SK-MEL-5 (cell line): ENCODE measurements at places on chromosomes 7 and 10. TPM values are rescaled to one million over a fixed set of nuclear protein-coding genes. Genes with fewer than 3 reads are reported as not detected.

MUC12 gene
- not detected in 2 replicates for total RNA-seq

GRCh38 chr10:97016728-97017473 is 168.9 kb downstream of the SLIT1 start:
- DNase-seq, result no peak

DNA sequence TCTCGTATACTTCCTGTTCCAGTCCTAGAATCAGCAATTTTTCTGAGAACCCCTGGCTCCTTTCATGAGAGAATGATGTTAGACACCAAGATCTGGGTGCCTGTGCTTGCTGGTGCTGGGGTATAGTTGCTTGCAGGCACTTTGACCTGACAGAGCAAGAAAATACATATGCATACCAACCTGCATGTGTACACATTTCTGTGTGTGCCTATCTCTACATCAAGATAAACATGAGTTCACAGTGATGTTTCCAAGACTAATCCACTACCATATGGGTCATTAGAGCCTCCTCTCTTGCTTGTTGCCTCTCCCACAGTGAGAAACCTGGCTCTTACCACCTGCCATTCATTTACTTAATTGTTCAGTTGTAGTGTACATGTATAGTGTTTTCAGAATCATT is 229.1 kb upstream of the IGFBP3 start:
- DNase-seq, result no peak

SCD gene
- 867 and 870 TPM in 2 replicates for total RNA-seq

DNA sequence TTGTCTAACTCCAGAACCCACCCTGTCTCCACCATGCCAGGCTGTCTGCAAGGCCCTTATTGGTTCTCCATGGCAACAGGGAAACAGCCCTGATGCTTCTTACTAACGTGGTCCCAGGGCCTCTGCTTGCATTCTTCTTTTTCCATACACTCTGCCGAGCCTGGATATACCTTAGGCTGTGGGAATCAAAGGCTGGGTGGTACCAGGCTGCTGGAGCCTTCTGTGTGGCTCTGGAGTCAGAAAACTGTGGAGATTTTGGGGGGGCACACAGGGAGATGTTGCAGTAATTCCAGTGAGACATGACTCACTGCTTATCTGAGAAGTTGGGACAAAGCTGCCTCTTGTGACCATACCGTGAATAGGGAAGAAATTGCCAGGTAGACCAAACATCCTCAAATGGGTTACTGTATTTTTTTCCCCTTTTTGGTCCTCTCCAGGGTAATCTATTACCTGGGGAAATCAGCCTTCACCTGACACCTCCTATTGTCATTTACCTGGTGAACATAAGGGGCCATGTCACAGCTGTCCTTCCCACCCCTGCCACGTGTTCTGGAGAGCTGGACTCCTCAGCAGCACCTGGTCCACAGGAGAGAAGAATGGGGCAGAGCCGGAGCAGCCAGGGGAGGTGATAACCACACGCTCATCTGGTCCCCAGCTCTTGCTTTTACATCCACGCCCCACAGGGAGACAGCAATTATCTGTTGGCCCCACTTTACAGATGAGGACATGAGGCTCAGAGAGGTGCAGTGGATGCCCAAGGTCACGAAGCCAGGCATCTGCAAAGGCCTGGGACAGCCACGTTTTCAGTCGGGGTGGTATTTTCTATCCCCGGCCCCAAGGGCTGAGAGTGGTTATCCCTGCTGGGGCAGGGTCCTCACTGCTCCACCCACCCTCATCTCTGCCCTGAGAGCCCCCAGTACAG is 4.6 kb downstream of the CHST3 start:
- no peak for DNase-seq

GRCh38 chr7:130421684-130422083 is 19.1 kb downstream of the CEP41 start:
- DNase-seq, result peak; percentile 50

GRCh38 chr7:90931986-90932916 is 332.0 kb upstream of the FZD1 start:
- DNase-seq, result no peak

FGF8 gene
- 0.69 TPM in 1 of 2 replicates, not detected in the other for total RNA-seq

PIK3AP1 gene
- total RNA-seq, result 0.13 and 0.32 TPM in 2 replicates

EPHA1 gene
- total RNA-seq, result not detected in 2 replicates

GRCh38 chr7:156829669-156830336 is 63.2 kb downstream of the LMBR1 start:
- DNase-seq, result no peak

GRCh38 chr10:75108684-75109458 is 2.6 kb upstream of the SAMD8 start:
- peak; percentile 61 for DNase-seq

DNA sequence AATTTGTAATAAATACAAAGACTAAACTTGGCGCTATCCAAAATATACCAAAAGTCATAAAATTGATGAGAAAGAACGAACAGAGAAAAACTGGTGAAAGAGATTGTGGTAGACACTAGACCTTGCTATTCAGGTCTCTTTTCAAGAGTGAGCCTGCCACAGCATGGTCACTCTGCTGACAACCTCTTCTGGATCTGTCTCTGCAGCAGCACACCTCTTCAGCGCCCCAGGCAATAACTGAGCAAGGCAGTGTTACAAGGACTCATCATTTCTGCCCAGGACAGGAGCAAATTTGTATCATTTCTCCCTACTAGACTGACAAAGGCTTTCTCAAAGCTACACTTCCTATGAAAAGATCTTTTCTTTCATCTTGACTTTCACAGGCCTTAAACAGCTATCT is 976.0 kb downstream of the DNAJB9 start:
- no peak for DNase-seq

GRCh38 chr7:92092210-92092609 is 42.1 kb downstream of the CYP51A1 start:
- no peak for DNase-seq

DNA sequence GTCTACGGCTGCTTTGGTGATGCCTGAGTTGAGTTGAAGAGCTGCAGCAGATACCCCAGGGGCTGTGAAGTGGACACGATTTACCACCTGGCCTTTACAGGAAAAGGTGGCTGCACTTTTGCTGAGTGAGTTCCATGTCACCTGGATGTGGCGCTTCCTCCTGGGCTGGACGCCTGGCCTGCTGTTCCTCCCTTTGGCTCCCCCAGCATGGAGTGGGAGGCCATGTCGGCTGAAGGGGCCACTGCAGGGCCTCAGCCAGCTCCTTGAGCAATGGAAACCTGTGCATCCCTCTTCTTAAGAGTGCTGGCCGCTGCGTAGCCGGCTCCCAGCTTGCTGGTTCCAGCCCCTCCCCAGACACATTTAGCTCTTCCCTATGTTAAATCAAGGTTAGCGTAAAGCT is 221.0 kb downstream of the GLRX3 start:
- no peak for DNase-seq

DNA sequence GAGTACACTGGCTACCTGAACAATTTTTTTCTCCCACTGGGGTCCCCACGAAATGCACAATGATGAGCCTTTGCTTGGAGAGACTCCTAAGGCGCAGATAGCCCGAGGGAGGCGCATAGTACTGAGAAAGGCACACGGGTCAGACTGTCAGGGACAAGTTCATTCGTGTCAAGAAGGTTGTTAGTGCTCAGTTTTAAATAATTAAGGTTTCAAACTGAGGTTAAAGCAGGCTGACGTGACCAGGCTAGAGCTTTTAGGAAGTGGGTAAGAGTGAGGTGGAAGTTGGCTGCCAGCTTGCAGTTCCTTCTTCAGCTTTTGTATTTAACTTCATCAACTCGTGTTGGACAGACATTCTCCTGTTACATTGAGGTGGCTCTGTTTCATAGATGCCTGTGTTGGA is 31.6 kb downstream of the RBM33 start:
- no peak for DNase-seq

- no peak for DNase-seq
These were observed 485.9 kb upstream of the DPP6 start for GRCh38 chr7:153566324-153566723.

DNA sequence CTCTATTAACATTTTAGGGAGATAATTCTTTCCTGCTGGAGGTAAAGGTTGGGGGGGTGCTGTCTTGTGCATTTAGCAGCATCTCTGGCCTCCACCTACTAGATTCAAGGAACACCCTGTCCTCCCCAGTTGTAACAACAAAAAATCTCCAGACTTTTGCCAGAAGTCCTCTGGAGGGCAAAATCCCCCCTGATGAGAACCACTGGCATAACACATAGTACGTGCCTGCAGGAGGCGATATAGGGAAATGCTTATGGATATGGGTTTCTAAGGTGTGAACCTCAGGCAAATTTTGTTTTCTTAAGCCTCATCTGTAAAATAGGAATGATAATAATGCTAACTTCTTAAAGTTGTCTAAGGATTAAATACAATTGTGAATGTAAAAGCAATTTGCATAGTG is 2.9 kb upstream of the OSBPL3 start:
- peak; percentile 66 for DNase-seq

GRCh38 chr10:23433701-23434100 is 5.2 kb upstream of the OTUD1 start:
- DNase-seq, result no peak
